ENCODE measurements at places on chromosomes 7 and 10.

- no peak for DNase-seq
These were observed 45.2 kb downstream of the GPR141 start for GRCh38 chr7:37728747-37729146.

DNA sequence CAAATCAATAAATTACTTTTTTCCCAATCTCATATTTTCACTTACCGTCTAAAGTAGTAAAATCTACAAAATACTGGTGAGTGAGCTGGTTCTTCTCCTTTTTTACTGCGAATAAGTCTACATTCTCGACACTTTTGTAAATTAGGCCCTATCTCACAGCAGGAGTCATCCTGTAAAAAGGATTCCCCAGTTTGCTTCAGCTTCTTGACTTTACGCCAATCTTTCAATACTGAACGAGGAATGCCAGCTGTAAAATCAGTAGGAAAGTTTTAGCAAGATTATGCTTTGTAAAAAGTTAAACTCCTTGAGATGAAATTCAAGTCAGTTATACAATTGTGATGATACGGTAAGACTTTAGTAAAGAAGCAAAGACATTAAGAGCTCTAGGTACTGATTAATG is 67.3 kb downstream of the NRBF2 start:
- no peak for DNase-seq

DNA sequence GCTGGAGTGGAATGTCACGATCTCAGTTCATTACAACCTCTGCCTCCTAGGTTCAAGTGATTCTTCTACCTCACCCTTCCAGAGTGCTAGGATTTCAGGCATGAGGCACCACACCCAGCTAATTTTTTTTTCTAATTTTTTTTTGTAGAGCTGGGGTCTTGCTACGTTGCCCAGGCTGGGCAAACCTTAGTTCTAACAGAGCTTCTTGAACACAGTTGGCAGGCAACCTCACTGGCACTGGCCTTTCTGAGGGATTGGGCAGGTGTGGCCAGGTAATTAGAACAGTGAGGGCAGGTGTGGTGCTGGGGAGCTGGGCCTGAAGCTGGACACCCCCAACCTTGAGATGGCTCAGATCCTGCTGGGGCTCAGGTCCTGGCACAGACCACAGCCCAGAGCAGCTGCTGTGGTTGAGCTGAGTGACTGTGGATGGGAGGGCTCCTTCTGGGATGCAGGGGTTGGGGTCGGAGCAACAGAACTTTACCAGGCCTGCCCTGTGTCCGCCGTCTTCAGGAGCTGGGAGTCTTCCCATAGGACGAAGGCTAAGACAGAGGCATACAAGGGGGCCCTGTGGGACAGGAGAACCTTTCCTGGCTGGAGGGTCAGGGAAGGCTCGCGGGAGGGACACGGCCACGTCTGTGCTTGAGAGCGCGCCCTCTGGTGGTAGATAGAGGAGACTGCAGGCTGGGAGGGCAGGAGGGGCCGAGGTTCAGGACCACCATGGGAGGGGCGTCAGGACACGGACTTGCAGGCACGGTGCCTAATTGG is 48.2 kb downstream of the COL26A1 start:
- peak; percentile 46 for DNase-seq

DNA sequence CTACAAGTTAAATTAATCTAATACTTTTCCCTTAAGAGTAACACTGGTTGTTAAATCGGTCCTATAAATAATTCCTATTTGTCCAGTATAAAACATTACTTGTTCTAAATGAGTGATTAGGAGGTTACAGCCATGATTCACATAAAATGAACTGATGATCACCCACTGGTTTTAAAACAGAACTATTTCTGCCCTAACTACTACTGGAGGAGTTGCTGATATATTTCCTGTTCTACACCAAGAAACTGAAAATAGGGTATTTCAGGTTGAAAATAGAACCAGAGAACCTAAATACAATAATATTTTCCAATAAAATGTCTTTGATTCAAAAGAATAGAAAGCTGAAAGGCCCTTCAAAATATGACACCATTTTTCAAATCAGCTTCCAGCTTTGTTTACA is 30.9 kb downstream of the DNAJC1 start:
- no peak for DNase-seq
